ENCODE measurements at places on chromosomes 12 and 14. TPM values are rescaled to one million over a fixed set of nuclear protein-coding genes. Genes with fewer than 3 reads are reported as not detected.

- H3K27ac ChIP-seq = no peak overlapping the region
- DNase-seq = no peak
- H3K4me1 ChIP-seq = no peaks in the 10 kb centered on the region
- H3K4me3 ChIP-seq = no peak overlapping the region
- no peaks in the 10 kb centered on the region for H3K27me3 ChIP-seq
- no peaks in the 10 kb centered on the region for H3K36me3 ChIP-seq
Observed at GRCh38 chr12:30573145-30573544, 122.5 kb downstream of the IPO8 start.

- no peak overlapping the region for H3K27ac ChIP-seq
- no peaks in the 10 kb centered on the region for H3K36me3 ChIP-seq
- no peaks in the 10 kb centered on the region for H3K4me1 ChIP-seq
Observed at GRCh38 chr14:55382483-55382882, 29.1 kb downstream of the ATG14 start.

- H3K27ac ChIP-seq = no peak overlapping the region
- no peaks in the 10 kb centered on the region for H3K4me1 ChIP-seq
Observed at GRCh38 chr14:101068313-101069227, 165.0 kb upstream of the RTL1 start.

PTPN6 gene
- 41.6 TPM for total RNA-seq

- no peaks in the 10 kb centered on the region for H3K27me3 ChIP-seq
- H3K27ac ChIP-seq = no peak overlapping the region
- H3K4me1 ChIP-seq = no peaks in the 10 kb centered on the region
- H3K36me3 ChIP-seq = no peaks in the 10 kb centered on the region
Observed at GRCh38 chr12:12128670-12129069, 57.9 kb downstream of the BCL2L14 start.

GRCh38 chr14:73731111-73731510 lies 16.9 kb upstream of the PNMA1 start:
- no peak overlapping the region for H3K4me3 ChIP-seq
- peaks cover 79% of the 10 kb centered on the region for H3K36me3 ChIP-seq
- H3K4me1 ChIP-seq = no peaks in the 10 kb centered on the region
- H3K27ac ChIP-seq = no peak overlapping the region

DNA sequence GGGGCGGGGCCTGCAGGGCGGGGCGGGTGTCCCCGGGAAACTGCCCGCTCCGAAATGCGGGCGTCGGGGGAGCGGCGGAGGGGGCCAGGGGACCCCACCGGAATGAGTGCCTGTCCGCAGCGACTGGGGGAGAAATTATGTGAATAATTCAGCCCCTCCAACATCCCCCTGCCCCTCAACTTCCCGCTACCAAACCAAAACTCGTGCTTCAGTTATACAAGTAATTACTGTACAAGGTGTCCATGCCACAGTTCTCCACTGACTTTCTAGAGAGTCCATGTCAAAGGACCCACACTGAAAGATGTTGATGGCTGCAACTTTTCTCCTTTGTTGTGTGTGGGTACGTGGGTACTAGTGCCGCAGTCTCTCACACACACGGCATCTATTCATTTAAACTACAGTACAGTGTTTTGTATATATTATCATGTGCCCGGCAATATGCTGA lies 414 bp upstream of the CDK17 start:
- peak overlapping the region; percentile 95 for H3K4me3 ChIP-seq
- H3K27ac ChIP-seq = peak overlapping the region; percentile 94
- H3K36me3 ChIP-seq = no peaks in the 10 kb centered on the region
- no peaks in the 10 kb centered on the region for H3K27me3 ChIP-seq
- DNase-seq = no peak

CRACR2A gene
- 81.7 TPM for total RNA-seq

MIP gene
- total RNA-seq = not detected

DNA sequence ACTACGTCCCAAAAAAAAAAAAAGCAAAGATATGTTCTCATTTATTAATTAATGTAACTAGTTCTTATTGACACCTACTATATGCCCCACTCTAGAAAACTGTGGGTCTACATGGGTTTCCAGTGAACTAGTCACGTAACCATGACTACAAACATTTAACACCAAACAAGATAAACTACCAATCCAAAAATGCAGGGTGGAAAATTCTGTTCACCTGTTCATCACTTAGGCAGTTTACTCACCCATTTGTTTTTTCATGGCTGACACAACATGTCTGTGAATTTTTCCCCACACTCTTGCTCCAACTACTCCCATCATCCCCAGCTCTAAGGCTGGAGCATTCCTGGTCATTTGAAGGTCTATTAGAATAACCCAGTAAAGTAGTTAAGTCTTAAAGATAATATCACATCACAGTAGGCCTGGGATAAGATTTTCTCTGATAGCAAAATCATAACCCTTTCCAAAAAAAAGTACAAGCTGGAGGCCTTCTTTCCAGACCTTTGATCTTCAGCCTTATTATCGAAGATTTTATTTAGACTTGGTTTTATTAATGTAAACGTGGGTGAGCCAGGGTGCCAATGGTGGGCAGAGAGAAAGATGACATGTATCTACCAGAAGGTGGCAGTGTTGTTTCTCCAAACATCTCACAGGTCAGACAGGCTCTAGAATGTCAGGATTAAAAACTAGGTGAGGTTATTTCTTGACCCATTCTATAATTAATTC lies 61.6 kb upstream of the DAAM1 start:
- H3K4me3 ChIP-seq = no peak overlapping the region
- H3K27me3 ChIP-seq = no peaks in the 10 kb centered on the region
- H3K27ac ChIP-seq = no peak overlapping the region
- no peak for DNase-seq
- no peaks in the 10 kb centered on the region for H3K36me3 ChIP-seq
- H3K4me1 ChIP-seq = no peaks in the 10 kb centered on the region

DNA sequence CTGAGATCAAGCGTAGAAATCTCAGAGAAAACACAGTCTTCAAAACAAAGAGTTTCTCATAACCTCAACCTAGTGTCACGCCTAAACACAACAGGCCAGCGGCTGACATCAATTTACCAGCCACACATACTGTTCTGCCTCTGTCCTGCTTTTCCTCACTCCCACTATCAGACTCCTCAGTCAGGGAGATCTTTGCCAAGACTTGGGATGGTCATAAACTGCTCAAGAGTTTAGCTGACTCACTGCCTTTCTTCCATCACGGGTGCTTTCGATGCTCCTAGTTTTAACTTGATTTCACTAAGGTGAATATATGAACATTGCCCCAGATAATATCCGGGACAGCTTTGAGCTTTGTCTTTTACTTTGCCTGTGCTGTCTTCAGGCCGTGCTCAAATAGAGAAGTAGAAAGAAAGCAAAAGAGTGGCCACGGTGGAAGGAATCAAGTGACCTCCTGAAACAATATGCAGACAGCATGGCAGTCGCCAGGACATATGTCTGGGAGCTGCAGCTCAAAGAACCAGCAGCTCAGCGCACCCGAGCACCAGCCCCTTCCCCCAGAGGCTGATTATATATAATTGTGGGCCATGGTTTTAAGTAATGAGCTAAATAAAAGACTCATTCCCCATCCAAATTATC lies 12.1 kb downstream of the MDM1 start:
- no peaks in the 10 kb centered on the region for H3K27me3 ChIP-seq
- H3K4me3 ChIP-seq = no peak overlapping the region
- no peak overlapping the region for H3K27ac ChIP-seq
- no peak for DNase-seq

DNA sequence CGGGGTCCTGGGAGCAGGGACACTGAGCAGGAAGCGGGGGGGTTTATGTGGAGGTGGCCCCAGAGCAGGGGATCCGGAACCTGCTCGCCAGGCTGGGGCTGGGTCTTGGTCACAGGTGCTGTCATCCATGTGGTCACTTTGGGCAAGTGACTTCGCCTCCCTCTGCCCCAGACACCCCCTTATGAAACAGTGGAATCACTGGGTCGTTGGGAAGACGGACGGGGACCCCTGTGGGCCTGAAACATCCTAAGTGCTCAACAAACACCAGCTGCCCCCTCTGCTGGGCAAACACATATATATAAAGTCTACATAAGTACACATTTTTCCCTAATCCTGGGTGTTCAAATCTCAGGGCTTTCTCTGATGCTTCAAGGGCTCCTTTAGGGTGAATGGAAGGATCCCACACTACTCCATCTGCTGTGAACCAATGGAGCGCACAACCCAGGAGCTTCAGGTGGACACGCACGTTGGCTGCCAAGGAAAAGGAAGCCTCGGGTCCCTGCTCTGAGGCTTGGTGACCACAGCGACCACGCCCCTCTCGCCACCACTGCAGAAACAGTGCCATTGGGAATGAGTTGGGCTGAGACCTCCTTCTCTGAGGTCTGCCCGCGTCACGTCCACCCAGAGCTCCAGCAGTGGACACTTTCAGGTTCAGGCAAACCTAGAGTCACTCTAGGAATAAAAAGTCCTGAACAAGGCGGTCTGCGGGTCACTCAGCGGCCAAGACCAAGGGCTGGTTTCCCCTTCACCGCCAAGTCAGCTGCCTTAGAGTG lies 54.6 kb downstream of the CDC42BPB start:
- no peaks in the 10 kb centered on the region for H3K36me3 ChIP-seq
- H3K4me3 ChIP-seq = no peak overlapping the region
- H3K4me1 ChIP-seq = no peaks in the 10 kb centered on the region
- H3K27me3 ChIP-seq = no peaks in the 10 kb centered on the region
- no peak overlapping the region for H3K27ac ChIP-seq

DNA sequence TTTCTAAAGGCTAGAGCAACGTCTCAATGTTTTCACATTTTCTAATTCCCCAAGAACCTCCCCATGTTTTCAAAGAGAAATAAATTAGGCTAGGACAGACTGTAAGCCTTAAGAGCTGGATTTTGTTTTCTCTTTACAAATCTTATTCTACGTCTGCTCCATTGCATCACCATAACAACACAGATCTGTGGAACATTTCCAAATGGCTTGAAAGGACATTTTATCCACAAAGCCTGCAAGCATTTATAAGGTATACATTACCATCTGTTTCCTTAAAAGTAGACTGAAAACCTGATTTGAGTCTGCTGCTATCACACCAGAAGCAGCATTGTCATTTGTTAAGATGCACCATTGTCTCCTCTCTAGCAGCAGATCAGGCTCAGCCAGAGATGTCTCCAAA lies 115.3 kb upstream of the PLEKHA5 start:
- H3K4me1 ChIP-seq = no peaks in the 10 kb centered on the region
- no peak overlapping the region for H3K4me3 ChIP-seq
- H3K27ac ChIP-seq = no peak overlapping the region
- no peaks in the 10 kb centered on the region for H3K36me3 ChIP-seq
- DNase-seq = no peak

DNA sequence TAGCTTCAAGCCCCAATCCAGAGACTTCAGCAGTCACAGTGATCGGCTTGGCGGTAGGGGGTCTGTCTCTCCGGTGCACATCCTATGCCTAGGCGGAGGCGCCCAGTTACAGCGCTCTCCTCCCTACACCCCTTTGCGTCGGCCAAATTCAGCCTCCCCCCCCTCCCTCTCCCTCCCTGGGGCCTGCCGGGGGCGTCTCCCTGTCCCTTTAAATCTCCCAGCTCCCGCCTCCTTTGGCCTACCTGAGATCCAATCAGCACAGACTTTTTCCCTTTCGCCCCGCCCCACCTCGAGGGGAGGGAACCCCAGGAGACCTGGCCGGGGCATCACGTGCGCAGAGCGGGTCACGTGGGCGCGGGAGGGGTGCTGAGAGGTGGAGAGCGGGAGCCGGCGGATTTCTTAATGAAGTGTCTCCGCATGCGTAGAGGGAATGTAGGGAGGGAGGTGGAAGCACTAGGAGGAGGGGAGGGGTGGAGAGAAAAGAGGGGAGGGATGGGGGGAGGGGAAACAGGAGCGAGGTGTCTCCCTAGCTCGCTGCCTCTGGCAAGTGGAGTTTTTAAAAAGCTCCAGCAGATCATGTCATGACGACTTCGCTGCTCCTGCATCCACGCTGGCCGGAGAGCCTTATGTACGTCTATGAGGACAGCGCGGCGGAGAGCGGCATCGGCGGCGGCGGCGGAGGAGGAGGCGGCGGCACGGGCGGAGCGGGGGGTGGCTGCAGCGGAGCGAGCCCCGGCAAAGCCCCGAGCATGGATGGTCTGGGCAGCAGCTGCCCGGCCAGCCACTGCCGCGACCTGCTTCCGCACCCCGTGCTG lies at the start of gene HOXC13:
HOXC13 (plus strand) TSS at position 506 of the 815 bp plus-strand sequence; CDS start at position 582, 76 bp downstream.
- no peaks in the 10 kb centered on the region for H3K27me3 ChIP-seq
- H3K27ac ChIP-seq = no peak within 1 kb of the TSS
- no peaks in the 10 kb centered on the region for H3K4me1 ChIP-seq
- H3K36me3 ChIP-seq = no peaks in the 10 kb centered on the region

NRIP2 gene
- total RNA-seq = not detected

GRCh38 chr12:85076688-85077430 lies 40.7 kb downstream of the LRRIQ1 start:
- DNase-seq = no peak
- H3K4me1 ChIP-seq = no peaks in the 10 kb centered on the region
- H3K36me3 ChIP-seq = no peaks in the 10 kb centered on the region
- H3K27me3 ChIP-seq = no peaks in the 10 kb centered on the region

CCDC196 gene
- not detected for total RNA-seq

PPP2R5C gene
- 137 TPM for total RNA-seq

DNA sequence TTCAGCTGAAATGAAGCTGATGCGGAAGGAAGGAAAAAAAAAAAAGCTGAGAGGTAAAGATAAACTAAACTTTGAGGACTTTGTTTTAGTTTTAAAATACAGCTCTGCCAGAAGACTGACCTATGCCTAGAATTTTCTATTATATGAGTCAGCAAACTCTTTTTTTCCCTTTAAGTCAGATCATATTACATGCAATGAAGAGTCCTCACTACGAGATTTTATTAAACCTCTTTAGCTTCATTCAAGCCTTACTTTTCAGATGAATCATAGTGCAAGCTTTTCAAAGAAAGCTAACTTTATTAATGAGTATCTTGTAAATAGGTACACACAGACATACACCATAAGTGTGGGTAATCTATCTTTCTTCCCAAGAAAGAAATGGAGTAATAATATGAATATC lies 57.8 kb upstream of the FSCB start:
- H3K4me1 ChIP-seq = no peaks in the 10 kb centered on the region
- H3K4me3 ChIP-seq = no peak overlapping the region
- no peaks in the 10 kb centered on the region for H3K27me3 ChIP-seq

GRCh38 chr12:9646794-9647781 lies 22.4 kb upstream of the CLEC2D start:
- H3K4me3 ChIP-seq = peak overlapping the region; percentile 54
- no peaks in the 10 kb centered on the region for H3K27me3 ChIP-seq
- no peaks in the 10 kb centered on the region for H3K36me3 ChIP-seq
- peak overlapping the region; percentile 91 for H3K27ac ChIP-seq

PLEKHD1 gene
- total RNA-seq = not detected

GRCh38 chr14:68343534-68344118 lies 449.2 kb downstream of the ZFP36L1 start:
- no peak for DNase-seq
- no peaks in the 10 kb centered on the region for H3K27me3 ChIP-seq
- H3K4me1 ChIP-seq = no peaks in the 10 kb centered on the region
- H3K27ac ChIP-seq = no peak overlapping the region

- H3K36me3 ChIP-seq = no peaks in the 10 kb centered on the region
- no peaks in the 10 kb centered on the region for H3K4me1 ChIP-seq
- H3K27ac ChIP-seq = peak within 1 kb of the TSS; percentile 83
- peak within 1 kb of the TSS; percentile 70 for H3K4me3 ChIP-seq
Observed at GRCh38 chr14:58637391-58638230, at the start of gene DACT1. DACT1 (plus strand) TSS chr14:58637962; CDS start chr14:58638203, 241 bp downstream.

DNA sequence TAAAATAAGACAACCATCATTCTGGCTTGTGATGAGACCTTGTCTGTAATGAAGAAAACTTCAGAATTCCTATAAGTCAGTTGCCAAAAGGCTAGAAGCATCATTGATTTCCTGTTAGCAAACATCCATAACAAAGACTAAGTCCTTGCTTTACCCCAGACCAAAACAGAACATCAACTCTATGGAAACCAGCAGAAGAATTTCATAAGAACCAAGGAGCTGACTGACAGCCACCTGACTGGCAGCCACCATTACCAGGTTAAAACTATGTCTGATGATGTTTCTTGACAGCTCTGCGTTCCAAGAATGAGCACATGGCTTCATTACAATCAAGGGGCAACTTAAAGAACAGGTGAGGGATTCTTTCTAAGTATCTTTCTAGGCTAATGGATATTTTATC lies 29.3 kb downstream of the HECTD4 start:
- H3K36me3 ChIP-seq = no peaks in the 10 kb centered on the region
- DNase-seq = no peak
- H3K27ac ChIP-seq = no peak overlapping the region
- no peak overlapping the region for H3K4me3 ChIP-seq

C3AR1 gene
- total RNA-seq = 1.7 TPM
